ENCODE measurements at places on chromosomes 5 and 9. TPM values are rescaled to one million over a fixed set of nuclear protein-coding genes. Genes with fewer than 3 reads are reported as not detected.

TRIP13 gene
- 2.1 TPM for total RNA-seq

PCDHGC5 gene
- 2.6 TPM for total RNA-seq

AMBP gene
- 0.17 TPM for total RNA-seq

CCIN gene
- 1.3 TPM for total RNA-seq

C9orf153 gene
- 0.51 TPM for total RNA-seq

FNIP1 gene
- total RNA-seq = 97.8 TPM

FKTN gene
- 29.0 TPM for total RNA-seq

LSM11 gene
- 2.1 TPM for total RNA-seq

RBM22 gene
- total RNA-seq = 15.4 TPM

PRSS3 gene
- total RNA-seq = 0.26 TPM

EIF4E1B gene
- not detected for total RNA-seq

CAVIN4 gene
- total RNA-seq = 1.5 TPM

LCN2 gene
- total RNA-seq = not detected

CARD9 gene
- total RNA-seq = 1.0 TPM

EIF4EBP3 gene
- total RNA-seq = 1.8 TPM

HRH2 gene
- total RNA-seq = not detected

ORM2 gene
- not detected for total RNA-seq

FBP2 gene
- total RNA-seq = not detected

TLE4 gene
- total RNA-seq = 13.5 TPM

TMEM215 gene
- total RNA-seq = not detected

PTGS1 gene
- total RNA-seq = 13.4 TPM

C5orf63 gene
- total RNA-seq = 4.0 TPM

KCNV2 gene
- not detected for total RNA-seq

RNF180 gene
- total RNA-seq = 2.8 TPM

ANKRD34B gene
- total RNA-seq = not detected

SLC46A2 gene
- total RNA-seq = not detected

SPINK5 gene
- total RNA-seq = not detected

ZNF454 gene
- total RNA-seq = 3.1 TPM

ZSWIM6 gene
- total RNA-seq = 13.6 TPM

PCDHA4 gene
- 1.2 TPM for total RNA-seq

ADRB2 gene
- 4.5 TPM for total RNA-seq

BTNL3 gene
- total RNA-seq = not detected

CFAP90 gene
- not detected for total RNA-seq

DPYSL3 gene
- total RNA-seq = 135 TPM

ECSCR gene
- not detected for total RNA-seq

ALDOB gene
- not detected for total RNA-seq

SYNPO gene
- total RNA-seq = 6.6 TPM

PPP2R2B gene
- total RNA-seq = 1.5 TPM

LCN1 gene
- total RNA-seq = not detected

ECPAS gene
- 107 TPM for total RNA-seq

SLC25A48 gene
- total RNA-seq = not detected

Measured in fibroblast of lung (primary cell).